ENCODE measurements at places on chromosomes 3 and 15.

DNA sequence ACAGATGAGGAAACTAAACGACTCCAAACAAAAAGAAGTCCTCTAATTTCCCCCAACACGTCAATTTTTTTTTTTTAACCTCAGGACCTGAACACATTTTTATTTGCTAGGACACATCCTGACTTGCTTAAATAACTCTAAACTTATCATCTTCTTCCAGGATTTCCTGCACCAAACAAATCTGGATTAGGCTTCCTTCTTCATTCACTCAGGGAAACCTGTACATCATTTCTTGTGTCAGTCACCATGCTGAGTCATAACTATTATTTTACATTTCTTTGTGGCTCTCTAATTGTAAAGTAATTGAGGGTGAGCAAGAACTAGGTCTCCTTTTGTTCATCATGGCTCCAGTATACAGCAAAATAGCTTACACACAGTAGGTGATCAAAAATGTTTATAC is 433.4 kb upstream of the GBE1 start:
- no peak for DNase-seq

DNA sequence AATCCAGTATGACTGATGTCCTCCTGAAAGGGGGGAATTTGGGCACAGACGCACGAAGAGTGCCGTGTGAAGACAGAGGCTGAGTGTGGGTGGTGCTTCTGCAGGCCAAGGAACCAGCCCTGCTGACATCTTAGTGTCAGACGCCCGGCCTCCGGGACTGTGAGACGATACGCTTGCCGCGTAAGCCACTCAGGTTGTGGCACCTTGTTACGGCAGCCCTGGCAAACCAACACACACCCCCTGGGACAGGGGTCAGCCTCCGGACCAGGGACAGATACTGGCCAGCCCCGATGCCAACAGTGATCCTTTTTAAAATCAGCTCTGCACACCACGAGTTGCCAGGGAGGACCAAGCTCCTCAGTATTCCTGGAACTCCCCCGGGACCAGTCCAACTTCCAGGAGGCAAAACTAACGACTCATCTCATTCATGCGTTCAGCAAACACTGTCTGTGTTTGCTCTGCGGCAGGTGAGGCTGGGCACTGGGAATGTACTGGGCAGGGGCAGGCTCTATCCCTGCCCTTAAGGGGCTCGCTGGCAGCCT is 21.2 kb upstream of the PIGZ start:
- no peak for DNase-seq

DNA sequence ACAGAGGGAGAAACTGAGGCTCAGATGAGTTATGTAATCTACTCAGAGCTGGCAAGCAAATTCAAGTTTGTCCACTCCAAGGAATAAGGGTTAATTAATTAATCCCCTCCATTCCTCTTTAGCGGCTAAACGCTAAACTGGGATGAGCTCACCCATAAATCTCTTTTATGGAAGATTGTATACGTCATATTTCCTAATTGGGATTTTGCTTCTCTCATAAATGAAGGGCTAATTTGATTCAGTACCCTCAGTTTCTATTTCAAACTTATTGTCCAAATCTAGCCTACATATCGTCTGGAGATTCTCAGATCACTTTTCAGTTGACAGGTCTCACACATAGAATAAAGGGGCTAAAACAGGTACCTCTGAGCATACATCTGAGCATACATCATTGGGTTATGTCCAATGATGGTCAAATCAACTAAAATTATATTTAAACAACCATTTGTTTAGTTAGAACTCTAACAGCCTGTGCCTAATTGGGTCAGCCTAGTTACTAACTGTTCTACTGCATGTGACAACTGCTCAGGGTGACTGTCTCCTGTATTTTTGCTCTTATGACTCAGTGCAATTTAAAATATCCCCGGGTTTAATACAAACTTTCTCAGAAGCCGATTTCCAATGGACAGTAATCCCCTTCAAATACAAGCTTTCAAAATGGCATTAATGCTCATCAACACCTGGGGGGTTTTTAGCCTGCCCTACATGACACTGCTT is 57.6 kb upstream of the PLXND1 start:
- DNase-seq, result peak; percentile 28

GRCh38 chr3:171415070-171415469 is 45.1 kb downstream of the TNIK start:
- DNase-seq, result peak; percentile 8

DNA sequence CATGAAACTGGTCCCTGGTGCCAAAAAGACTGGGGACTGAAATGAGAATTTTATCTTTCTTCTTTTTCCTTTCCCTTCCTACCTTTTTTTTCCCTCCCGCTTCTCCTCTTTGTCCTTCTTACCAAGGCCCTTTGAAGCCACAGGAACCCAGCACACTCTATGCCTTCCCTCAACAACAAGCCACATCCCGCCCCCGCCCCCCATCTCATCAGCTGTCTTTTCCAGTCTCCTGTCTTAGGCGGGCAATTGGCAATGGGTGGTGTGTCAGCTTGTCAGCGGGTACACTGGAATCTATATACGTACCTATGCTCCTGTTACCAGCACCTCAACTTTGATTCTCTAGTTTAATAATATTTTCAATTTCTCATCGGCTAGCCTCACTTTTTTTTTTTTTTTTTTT is 56.3 kb upstream of the CHD2 start:
- DNase-seq, result no peak

DNA sequence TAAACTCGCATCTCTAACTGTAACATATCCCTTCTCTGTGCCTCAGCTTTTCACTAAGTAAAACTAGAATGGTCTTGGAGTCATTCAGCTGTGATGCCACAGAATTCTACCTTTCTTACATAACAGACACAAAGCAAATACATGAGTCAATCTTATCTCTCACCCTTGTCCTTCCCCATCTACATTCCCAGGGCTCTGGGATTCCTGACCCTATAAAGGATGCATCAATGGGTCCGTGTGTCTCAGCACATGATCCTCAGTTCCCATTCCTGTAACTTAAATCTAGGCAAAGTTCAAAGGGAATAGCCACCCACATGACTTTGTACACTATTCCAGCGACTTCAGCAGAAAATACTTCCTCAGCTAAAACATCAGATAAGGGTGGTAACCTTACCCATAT is 11.8 kb upstream of the ARL8B start:
- no peak for DNase-seq

GRCh38 chr3:141807277-141808033 is 44.2 kb downstream of the GRK7 start:
- no peak for DNase-seq

- no peak for DNase-seq
Observed at GRCh38 chr3:120469882-120470301, 19.1 kb upstream of the FSTL1 start.

DNA sequence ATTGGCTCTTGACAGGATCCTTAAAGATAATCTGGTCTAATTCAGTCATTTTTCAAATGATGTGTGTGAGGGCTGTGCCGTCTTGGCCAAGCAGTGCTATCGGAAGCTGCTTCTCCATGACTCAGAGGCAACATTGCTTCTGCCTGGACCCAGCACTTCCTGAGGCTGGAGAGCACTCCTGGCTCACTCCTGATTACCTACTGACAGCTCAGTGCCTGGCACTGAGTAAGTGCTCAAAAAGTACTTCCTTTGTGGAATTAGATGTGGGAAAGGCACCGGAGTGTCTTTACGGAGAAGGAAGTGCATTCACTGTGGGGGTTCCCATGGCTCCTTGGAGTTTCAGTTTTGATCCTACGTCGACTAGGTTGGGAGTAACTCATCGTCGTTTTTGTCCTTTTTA is 86.9 kb upstream of the UBE3A start:
- peak; percentile 76 for DNase-seq

DNA sequence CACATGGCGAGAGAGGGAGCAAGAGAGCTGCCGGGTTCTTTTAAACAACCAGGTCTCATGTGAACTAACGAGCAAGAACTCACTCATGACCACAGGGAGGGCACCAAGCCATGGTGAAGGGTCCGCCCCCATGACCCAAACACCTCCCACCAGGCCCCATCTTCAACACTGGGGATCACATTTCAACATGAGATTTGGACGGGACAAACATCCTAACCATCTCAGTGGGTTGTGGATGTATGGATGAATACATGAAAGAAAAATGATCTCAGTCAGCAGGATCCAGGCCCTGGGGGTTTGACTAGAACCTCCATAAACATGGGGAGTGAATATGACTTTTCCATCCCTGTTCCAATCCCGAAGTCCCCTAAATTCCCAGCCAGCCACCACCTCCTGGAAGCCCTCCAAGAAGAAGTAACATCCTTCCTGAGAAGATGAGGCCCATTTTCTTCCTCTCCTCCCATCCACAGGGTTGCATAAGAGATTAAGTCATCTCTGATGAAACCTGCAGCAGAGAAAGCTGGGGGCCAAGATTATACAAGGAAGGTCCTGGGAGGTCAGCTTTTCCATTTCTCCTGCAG is 9.5 kb downstream of the CAV3 start:
- DNase-seq, result peak; percentile 63

GRCh38 chr15:90716976-90717821 is at the start of gene BLM:
BLM (plus strand) TSS chr15:90717346; CDS start chr15:90747393, 30,047 bp downstream.
- peak; percentile 98 for DNase-seq

DNA sequence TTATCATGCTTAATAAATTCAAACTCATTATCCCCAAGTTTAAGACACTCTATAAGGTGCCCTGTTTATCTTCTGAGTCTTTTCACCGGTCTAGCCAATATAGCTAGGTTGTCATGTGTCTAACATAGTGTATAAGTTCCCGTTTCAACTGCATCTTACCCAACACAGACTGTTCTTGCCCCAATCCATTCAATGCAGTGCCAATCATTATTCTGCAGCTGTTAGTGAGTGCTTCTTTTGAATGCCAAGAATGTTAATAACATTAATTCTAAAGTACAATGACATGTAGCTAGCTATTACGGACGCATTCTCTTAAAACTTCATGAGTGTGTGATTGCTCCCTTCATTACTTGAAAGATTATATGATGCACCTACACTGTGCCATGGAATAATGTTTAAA is 646.4 kb upstream of the NR2F2 start:
- no peak for DNase-seq

GRCh38 chr15:94670438-94671034 is 439.2 kb downstream of the MCTP2 start:
- DNase-seq, result peak; percentile 35

- DNase-seq, result no peak
Observed at GRCh38 chr3:107425033-107425432, 47.8 kb downstream of the CCDC54 start.

- no peak for DNase-seq
Observed at GRCh38 chr3:148307443-148307843, 390.3 kb upstream of the AGTR1 start.

DNA sequence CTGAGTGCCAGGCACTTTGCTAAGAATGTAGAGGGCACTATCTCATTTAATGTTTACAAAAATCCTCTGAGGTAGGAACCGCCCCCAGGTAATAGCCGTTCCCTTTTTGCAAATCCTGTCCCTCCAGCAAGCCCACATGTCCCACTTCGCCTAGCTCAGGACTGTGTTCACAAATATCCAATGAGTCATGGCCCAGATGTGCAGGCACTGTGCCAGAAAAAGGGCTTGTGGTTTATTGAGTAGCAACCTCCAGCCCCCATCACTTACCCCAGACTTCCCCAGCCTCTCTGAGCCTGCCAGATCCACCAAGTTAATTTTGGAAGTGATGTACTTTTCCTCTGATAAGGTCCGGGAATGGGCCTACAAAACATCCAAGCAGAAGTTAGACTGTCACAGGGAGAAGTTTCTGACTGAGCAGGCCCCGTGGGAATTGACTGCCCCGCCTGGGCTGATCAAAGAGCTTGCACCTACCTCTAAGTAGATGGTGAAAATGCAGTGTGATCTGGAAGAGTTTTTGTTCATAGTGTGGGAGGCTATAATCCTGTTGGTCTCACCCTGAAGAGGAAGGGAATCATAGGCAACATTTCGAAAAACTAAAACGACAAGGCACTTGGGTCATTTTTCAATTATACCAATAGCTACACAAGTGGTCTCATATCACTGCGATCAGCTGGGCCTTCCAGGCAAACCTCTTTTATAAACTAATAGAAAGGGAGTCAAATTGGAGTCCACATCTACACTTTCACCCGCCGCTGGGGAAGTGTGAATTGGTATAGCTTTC is 15.7 kb downstream of the KIF9 start:
- peak; percentile 90 for DNase-seq

Data from Daoy (cell line).